ENCODE measurements at places on chromosomes 12 and 14. TPM values are rescaled to one million over a fixed set of nuclear protein-coding genes. Genes with fewer than 3 reads are reported as not detected.

Gene TMEM132C
- 21.4 TPM for total RNA-seq

- DNase-seq, result no peak
Measured at GRCh38 chr14:50012644-50013043, 103.7 kb downstream of the VCPKMT start.

Gene PTPRO
- total RNA-seq, result 149 TPM

DNA sequence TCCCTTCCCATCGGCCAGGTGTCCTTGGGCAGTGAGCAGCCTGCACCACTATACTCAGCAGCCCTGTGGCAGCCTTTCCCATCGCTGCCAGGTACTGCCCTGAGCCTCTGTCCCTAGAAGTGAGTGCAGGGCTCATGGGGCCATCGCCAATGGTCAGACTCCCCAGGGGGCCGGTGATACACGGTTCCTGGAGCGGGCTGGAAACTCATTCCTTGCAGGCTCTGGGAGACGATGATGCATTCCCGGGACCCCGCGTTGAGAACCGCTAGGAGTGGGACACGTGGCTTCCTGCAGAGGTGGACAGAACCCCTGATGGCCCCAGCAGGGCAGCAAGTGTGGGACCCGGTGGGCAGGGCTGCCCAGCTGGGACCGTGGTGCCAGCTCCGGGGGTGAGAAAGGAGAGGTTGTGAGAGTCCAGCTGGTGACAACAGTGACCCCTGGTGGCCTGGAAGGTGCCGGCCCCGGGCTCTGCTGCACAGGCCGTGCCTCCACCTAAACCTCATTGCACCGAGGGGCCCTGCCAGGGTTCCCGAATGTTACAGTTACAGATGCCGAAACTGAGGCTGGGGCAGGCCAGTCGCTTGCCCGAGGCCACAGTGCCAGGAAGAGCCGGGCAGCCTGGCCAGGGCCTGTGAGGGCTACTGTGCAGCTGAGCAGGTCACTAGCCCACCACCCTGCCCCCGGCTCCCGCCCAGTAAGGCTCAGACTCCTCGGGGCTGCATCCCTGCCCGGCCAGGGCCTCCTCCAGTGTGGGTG, 33.8 kb downstream of the FBRSL1 start:
- DNase-seq, result peak; percentile 82

- no peak for DNase-seq
Measured at GRCh38 chr12:131783915-131784541, 44.2 kb upstream of the MMP17 start.

GRCh38 chr12:64387197-64387816, 3.3 kb downstream of the C12orf56 start:
- no peak for DNase-seq

DNA sequence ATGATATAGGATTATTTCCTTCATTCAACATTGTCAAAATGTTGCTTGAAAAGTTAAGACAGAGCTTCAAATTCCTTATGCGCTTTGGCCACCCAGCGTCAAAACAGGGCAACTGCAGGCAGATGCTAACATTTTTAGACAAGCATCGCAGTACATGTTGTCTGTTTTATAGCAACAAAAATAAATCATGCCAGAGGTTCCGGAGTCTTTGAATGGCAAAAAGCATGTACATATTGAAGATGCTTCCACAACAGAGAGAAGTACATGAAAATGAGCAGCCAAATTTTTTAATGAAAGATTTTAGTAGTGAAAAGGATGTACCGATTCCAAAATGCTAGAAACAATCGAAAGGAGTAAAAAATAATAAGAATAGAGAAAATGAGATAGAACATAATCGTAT, 49.8 kb upstream of the USP15 start:
- DNase-seq, result peak; percentile 7

- no peak for DNase-seq
Measured at GRCh38 chr12:108241986-108242703, 97.0 kb downstream of the CMKLR1 start.

Gene NGB
- 1.5 TPM for total RNA-seq

- DNase-seq, result no peak
Measured at GRCh38 chr14:101982621-101983020, 18.2 kb downstream of the DYNC1H1 start.

Gene SLC6A13
- total RNA-seq, result 45.9 TPM

GRCh38 chr12:108702595-108703320, 28.6 kb downstream of the CORO1C start:
- no peak for DNase-seq

Gene KCNA1
- total RNA-seq, result 15.8 TPM

- no peak for DNase-seq
Measured at GRCh38 chr14:75422169-75422568, 5.7 kb upstream of the JDP2 start.

GRCh38 chr12:56836800-56837663, 73.9 kb downstream of the HSD17B6 start:
- no peak for DNase-seq

DNA sequence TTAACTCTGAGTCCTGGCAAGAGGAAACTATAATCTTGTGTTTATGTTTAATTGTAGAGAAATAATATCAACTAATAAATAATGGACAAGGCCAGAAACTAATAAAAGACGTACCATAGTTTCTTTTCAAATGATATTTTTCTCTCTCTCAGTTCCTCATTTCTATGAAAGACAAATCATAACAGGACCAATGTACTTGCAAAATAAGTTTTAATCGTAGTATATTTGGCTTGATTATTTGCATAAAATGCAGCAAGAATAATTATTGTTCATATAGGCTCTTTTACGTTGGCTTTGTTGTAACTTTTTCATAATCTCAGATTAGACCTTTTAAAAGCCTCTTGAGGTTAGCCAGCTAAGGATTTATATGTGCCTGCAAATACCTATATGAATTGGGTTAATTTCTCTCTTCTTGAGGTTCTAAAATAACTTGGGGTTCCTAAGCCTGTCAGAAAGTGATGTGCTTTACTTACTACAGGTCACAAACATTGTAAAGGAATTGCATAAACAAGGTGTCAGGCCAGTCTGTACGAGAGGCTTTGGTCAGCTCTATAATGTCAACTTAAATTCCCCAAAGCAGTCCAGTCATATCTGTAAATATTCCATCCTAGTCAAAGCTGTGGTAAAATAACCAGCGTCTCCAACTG, 152.8 kb upstream of the PTPRQ start:
- no peak for DNase-seq

DNA sequence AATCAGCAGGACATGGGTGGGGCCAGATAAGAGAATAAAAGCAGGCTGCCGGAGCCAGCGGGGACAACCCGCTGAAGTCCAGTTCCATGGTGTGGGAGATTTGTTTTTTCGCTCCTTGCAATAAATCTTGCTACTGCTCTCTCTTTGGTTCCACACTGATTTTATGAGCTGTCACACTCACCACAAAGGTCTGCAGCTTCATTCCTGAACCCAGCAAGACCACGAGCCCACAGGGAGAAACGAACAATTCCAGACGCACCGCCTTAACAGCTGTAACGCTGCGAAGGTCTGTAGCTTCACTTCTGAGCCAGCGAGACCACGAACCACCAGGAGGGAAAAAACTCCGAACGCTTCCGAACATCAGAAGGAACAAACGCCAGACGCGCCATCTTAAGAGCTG, 2.8 kb upstream of the CNIH1 start:
- no peak for DNase-seq

DNA sequence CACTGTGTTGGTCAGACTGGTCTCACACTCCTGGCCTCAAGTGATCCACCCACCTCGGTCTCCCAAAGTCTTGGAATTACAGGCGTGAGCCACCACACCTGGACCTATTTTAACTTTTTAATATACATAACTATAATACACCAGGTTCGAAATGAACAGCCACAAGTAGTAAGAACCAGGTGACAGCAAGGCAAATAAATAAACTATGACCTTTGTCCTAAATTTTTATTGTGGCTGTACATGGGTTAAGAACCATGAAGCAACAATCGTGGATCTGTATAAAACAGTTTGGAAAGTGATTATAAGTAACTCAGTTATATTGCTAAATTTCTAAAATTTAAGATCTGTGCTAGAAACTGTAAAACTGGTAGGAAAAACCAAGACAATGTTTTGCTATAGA, 41.5 kb downstream of the GXYLT1 start:
- no peak for DNase-seq

- DNase-seq, result no peak
Measured at GRCh38 chr12:98172304-98172703, 343.1 kb upstream of the TMPO start.

- no peak for DNase-seq
Measured at GRCh38 chr12:31106101-31106803, 32.6 kb downstream of the DDX11 start.

- no peak for DNase-seq
Measured at GRCh38 chr12:14885718-14886221, at the start of gene MGP. Gene MGP (minus strand): TSS chr12:14885854. CDS start chr12:14885791, 63 bp downstream.

DNA sequence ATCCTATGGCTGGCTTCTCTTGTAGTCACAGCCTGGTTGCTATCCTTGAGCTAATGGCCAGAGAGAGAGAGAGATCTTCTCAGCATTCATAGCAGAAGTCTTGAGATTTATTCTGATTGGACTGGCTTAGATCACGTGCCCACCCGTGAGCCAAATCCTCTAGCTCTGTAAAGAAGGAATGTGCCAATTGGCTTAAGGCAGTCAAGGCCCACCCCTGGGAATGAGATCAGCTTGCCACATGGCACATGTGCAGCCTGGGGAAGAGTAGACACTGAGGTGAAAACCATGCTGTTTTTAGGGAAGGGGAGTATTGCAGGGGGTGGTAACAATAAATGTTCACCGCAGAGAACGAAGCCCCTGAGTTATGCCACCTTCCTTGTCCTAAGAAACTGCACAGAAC, 36.3 kb downstream of the PLEKHG7 start:
- DNase-seq, result no peak

Gene TPH2
- 1.00 TPM for total RNA-seq

GRCh38 chr14:35480119-35480769, 53.7 kb upstream of the INSM2 start:
- no peak for DNase-seq

DNA sequence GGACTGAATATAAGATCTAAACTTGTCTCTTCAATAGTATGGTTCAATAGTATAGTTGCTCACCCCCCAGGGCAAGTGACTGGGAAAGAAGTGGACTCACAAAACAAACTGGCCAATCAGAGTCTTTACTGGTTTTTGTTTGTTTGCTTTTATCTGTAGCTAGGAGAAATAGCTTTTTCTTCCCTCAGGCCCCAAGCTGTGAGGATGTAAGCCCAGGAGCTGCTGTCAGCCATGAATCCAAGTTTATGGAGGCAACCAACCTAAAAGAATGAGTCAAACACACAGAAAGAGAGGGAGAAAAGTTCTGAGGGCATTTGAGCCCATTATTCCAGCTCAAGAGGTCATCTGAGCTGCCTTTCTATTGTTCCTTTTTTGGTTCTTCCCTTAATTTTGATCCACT, 375.3 kb downstream of the BCAT1 start:
- no peak for DNase-seq

DNA sequence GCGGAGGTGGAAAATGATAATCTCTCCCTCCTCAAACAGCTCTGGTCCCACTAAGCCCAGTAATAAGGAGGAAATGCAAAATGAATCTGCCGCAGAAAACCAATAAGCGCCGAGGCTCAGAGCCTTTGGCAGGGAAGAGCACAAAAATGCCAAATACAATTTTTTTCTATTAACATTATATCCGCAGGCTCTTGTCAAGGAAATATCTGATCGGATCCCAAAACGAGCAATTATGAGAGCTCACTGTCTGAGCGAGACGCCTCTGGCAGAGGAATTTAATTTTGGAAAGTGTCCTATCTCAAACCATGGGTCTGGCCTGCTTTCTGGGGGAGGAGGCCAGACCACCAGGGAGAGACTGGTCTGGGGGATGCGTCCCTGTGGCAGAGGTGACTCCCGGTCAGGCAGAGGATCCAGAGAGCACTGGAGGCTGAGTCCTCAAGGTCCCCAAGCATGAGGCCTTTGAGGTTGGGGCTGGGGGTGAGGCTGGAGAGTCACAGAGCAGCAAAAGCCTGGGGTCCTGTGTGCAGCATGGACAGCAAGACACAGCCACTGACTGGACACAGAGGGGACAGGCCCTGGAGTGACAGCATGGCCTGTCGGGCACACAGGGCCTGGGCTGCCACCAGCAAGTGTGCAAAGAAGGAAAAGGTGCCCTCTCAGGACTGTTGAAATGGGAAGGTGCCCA, 342.8 kb upstream of the SFSWAP start:
- no peak for DNase-seq

DNA sequence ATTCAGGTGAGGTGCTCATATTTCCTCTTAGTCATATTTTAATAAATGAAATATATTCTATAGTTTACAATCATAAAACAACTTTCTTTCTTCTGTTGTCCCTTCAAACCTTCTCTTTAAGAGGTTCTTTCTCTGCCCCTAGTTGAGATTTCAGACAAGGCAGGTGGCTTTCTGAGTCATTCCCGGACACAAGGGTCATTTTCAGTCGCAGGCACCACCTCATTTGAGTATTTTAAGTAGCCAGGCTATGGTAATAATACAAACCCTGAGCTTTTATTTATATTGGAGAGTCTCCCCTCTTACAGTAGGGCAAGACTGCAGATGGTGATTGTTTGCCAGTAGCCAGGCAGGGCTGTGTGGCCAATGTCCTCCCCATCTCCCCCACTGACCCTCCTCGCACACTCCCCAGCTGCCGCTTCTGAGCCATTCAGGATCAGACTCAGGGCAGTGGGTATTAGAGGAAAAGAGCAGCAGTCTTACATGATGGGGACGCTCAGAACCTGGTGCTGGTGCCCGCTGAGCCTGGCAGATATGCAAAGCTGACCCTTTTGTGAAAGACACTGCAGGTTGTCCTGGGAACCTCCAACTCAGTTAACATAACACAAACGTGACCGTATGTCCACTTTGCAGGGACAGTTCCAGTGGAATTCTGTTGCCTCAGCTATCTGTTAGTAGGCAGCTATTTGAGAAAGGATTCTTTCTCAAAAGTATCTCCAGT, 101.1 kb upstream of the BCL2L14 start:
- DNase-seq, result no peak

- no peak for DNase-seq
Measured at GRCh38 chr12:63326260-63326659, 175.3 kb upstream of the AVPR1A start.

- no peak for DNase-seq
Measured at GRCh38 chr12:57031138-57031725, 14.9 kb upstream of the TAC3 start.

- DNase-seq, result no peak
Measured at GRCh38 chr12:15880721-15881120, 1.5 kb upstream of the STRAP start.

DNA sequence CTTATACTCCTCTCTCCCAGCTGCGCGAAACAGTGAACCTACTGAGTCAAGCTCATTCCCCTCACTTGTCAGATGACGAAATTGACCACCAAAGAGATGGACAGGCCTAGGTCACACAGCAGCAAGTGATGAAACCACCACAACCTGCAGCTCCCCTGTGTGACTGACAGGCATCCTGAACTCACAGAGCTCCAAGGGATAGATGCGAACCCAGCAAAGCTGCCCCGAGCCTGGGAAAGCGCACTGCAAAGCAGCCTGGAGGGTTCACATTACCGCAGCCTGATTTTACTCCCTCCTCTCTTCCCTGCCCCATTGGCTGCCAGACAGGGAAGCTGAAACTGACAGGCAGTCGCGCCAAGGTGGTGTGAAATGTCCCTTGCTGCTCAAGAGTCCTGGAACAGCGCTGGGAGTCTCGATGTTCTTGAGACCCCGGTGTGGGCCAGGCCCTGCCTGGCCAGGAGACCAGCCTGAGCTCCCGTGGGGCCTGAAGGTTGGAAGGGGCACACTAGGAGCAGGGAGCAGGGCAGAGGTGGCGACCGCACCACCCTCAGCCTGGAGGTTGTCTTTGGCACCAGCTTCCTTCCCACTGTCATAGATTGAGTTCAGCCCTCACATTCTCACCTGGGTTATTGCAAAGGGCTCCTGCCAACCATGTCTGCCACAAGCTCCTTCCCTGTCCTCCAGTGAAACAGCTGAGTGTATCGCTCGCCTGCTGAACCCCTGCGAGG, 36.3 kb downstream of the SNRNP35 start:
- no peak for DNase-seq

Gene CPNE8
- total RNA-seq, result 36.2 TPM

All from cerebellum (tissue), 4 donors.